Stimulated activated CD4-positive, alpha-beta T cell treated with anti-CD3 and anti-CD28 coated beads, Interleukin-1b, Interleukin-23, amount 100 ng/mL, for 48 hours (primary cell): ENCODE measurements at places on chromosomes 13 and 19.

DNA sequence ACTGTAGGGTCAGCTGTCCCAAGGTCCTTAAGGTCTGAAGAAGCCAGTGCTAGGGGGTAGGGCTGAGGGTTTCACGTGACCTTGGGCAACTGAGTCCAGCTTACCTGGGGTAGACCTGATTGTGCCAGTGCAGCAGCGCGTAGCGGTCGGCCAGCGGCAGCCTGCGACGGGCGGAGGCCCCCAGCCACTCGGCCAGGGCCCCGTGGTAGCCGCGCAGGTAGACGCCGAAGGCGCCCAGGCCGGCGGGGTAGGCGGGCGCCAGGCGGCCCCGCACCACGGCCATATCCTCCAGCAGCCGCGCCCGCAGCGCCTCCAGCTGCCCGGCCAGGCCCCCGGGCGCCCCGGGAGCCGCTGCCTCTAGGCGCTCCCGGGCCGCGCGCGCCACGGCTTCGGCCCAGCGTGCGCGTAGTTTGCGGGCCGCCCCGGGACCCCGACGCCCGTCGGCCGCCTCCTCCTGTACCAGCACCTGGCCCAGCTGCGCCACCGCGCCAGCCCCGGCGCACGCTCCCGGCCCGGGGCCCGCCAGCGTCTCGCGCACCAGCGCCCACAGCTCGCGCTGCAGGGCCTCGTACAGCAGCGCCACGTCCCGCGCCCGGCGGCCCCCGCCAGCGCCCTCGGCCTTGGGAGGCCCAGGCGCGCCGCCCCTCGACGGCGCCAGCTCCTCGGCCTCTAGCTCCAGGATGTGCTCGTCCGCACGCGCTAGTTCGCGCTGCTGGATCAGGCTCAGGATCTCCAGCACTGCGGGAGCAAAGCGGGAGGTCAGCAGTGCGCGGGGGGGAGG lies 10.9 kb downstream of the EXOC3L2 start:
- no peak for DNase-seq

DNA sequence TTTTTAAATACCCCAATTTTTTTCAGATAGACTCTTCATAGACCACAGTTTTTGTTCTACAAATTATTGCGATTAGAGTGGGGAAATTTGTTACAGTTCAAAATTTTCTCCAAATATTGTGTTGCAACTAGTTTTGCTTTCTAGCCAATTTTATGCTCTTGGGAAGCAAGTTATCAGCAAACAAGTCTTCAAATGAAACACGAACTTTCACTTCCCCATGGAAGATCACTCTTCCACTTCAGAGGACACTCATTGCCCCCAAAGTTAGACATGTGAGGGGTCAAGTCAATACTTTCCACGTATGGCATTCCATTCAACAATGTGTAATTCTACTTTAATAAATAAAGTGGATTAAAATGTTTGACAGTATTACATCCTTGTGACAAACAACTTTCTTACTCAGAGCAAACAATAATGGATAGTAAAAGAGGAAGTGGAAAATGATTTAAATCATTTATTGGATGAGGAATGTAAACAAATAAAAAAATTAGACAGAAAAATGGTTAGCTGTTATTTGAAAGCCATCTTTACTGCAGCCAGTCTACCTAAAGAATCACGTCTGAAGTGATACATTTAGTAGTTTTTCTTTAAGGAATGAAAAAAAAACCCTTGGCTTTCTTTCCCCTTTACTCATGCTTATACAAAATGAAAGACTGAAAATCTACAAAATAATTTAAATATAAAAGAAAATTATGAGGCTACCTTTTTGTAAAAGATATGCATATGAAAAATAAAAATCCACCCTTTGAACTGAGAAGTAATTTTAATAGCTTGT lies 41.2 kb upstream of the TNFSF11 start:
- no peak for DNase-seq

GRCh38 chr19:3599776-3600187 lies 6.9 kb downstream of the TBXA2R start:
- DNase-seq: no peak

DNA sequence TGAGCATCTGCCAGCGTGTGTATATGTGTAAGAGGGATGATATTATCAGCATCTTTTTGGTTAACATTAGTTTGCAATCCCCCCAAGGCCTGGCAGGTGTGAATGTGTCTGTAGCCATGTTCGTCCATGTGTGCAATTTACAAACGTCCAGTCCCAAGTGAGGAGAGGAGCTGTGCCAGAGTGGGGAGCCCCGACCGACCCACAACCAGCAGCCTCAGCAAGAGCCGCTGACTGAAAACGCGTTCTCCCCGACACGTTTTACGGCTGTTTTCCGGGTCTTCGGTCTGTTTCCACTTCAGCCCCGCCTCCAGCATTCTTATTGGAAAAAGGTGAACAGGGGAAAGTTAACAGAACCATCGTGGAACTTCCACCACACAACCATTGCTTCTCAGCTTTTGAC lies 119.1 kb upstream of the SOX1 start:
- no peak for DNase-seq

DNA sequence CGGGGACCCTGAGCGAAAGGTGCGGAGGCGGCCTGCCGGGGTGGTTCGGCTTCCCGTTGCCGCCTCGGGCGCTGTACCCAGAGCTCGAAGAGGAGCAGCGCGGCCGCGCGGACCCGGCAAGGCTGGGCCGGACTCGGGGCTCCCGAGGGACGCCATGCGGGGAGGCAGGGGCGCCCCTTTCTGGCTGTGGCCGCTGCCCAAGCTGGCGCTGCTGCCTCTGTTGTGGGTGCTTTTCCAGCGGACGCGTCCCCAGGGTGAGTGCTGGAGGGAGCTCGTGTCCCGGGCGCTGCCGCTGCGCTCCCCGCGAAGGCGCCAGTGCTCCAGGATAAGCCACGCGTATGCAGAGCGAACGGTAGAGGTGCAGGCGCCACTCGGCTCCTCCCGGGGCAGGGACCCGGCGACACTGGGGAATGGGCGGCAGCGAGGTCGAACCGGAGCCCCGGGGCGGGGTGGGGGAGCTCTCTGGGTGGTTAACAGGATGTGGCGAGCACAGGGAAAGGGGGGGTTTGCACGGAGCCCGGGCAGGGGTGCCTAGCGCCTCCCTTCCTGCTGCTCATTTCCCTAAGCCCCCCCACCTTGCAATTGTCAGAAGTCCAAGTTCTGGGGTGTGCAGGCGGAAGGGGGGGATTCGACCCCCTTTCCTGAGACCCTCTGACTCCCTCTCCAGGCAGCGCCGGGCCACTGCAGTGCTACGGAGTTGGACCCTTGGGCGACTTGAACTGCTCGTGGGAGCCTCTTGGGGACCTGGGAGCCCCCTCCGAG lies at the start of gene IL27RA:
TSS of gene IL27RA (plus strand) at position 44 of the 762 bp plus-strand sequence. CDS start at position 155, 111 bp downstream.
- peak; percentile 67 for DNase-seq

DNA sequence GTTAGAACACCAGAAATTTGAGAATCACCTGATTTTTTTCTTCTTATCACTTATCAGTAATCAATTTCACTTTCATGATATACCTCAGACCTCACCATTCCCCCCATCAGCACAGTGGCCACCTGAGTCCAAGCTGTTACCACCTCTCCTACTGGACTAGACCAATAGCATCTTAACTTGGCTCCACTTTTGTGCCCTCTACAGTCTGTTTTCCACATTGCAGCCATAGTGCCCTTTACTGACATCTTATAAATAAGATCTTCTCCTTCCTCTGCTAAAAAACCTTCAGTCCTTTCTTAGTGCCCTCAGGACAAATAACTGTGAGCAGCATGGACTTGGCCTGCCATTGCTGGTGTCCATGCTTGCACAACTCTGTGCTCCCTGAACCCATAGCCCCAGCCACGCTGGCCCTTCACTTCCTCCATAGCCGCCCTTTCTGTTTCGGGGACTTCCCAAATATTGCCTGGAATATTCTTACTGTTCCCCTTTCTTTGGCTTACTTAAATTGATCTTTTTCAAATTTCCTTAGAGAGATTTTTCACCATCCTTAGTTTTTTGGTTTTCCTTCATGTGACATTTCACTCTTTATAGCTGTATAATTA lies 380.8 kb downstream of the LMO7 start:
- no peak for DNase-seq

DNA sequence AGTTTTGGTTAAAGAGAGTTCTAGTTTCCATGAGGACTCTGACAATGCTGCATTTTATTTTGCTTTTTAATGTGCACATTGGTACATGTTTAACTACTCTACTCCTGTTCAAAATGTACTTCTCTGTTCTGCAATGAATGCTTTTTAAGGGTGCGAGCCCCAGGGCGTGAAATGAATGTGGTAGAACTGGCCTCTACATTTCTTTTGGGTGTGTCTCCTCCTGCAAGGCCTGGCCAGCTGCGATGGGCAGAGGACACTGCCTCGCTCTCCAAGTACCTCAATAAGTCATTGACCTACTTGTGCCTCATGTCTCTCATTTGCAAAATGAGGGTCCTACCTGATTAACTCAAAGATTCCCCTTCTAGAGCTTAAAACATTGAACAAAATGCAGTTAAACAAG lies 6.7 kb downstream of the RGS9BP start:
- no peak for DNase-seq

- no peak for DNase-seq
Measured at GRCh38 chr13:59494560-59494970, 669.2 kb downstream of the DIAPH3 start.

DNA sequence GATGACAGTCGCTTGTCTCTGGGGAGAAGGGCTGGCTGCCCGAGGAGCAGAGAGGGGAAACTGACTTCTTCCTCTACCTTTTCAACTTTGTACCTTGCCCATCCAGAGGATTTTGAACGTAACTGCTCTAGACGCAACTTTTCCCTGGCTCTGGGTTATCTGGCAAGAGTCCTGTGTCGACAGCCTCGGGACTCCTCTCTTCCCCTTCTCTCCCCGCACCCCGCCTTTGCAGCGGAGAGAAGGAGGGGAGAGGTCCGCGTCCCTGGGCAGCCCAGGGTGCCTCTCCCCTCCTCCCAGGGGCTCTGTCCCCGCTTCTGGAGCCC lies 574 bp downstream of the SH3GL1 start:
- DNase-seq: no peak

- no peak for DNase-seq
Measured at GRCh38 chr13:92175330-92175729, 776.9 kb downstream of the GPC5 start.

DNA sequence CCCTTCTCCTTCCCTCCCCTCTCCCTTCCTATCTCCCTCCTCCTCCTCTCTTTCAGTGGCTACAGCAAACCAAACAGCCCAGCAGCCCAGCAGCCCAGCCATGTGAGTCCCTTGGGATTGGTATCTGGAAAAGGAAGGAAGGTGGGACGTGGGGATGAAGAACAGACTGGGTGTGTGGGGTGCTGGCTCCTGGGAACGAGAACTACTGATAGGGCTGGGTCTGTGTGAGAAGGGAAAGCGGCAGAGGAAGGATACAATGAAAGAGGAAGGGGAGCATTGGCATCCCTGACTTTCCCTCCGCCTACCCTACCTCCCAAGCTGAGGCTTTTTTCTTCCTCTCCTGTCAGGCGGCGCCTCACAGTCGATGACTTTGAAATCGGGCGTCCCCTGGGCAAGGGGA lies 863 bp downstream of the AURKC start:
- no peak for DNase-seq

DNA sequence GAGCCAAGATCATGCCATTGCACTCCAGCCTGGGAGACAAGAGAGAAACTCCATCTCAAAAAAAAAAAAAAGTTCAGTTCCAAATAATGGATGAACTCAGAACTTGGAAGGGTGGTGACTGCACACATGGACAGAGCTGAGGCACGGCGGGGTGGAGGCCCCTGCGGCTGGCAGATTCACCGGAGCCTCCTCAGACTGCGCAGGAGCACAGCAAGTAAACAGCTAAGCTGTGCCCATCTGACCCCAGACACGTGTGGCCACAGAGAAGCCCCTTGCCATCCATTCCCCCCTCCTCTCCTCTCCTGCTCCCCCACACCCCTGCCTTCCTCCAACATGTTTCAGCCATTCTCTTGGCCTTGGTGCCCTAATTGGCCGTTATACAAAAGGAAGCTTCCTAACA lies 15.6 kb upstream of the PROZ start:
- DNase-seq: no peak

GRCh38 chr13:72097568-72097967 lies 230.6 kb upstream of the DACH1 start:
- no peak for DNase-seq

- no peak for DNase-seq
Measured at GRCh38 chr13:95296326-95296925, 4.8 kb downstream of the ABCC4 start.

- DNase-seq: no peak
Measured at GRCh38 chr19:13699786-13700185, 64.5 kb upstream of the MRI1 start.

GRCh38 chr13:29902632-29903305 lies 52.4 kb upstream of the UBL3 start:
- DNase-seq: no peak
